AG10803 (cell line): ENCODE measurements at places on chromosomes 6 and 20.

DNA sequence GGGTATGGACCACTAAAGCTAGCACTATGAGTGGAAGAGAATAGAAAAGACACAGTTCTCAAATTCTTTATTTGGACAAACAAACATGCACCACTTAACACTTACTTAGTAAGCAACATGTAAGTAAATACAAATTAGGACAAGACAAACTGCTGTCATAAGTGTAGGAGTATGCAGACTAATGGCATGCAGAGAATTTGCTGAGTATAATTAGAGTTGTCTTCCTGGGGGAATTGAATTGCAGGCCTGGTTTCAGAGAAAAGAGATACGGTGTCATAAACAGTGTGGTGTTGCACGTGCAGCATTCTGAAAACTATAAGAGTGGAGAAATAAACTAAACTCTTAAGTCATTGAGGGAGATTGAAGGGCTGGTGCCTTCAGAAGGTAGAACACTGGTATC, 125.2 kb upstream of the EYA4 start:
- DNase-seq = no peak

DNA sequence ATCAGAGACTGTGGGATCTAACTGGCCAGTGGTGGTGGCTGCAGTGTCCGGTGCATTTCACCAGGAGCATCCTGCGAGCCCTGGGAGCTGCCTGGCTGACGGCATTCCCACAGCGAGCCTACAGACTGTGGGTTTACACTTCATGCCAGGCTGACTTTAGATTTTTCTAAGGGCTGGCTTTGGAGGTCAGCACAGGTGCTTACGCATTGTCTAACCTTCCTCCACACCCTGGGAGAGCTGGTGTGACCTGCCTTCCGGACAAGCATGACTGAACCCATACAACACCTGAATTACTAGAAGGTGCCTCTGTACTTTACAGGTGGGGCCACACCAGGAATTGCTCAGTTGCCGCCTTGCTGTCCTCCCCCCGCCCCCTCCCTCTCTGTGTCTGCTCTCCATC, 96.2 kb downstream of the RREB1 start:
- DNase-seq = no peak

GRCh38 chr6:66126358-66126757, 419.3 kb upstream of the EYS start:
- DNase-seq = no peak

DNA sequence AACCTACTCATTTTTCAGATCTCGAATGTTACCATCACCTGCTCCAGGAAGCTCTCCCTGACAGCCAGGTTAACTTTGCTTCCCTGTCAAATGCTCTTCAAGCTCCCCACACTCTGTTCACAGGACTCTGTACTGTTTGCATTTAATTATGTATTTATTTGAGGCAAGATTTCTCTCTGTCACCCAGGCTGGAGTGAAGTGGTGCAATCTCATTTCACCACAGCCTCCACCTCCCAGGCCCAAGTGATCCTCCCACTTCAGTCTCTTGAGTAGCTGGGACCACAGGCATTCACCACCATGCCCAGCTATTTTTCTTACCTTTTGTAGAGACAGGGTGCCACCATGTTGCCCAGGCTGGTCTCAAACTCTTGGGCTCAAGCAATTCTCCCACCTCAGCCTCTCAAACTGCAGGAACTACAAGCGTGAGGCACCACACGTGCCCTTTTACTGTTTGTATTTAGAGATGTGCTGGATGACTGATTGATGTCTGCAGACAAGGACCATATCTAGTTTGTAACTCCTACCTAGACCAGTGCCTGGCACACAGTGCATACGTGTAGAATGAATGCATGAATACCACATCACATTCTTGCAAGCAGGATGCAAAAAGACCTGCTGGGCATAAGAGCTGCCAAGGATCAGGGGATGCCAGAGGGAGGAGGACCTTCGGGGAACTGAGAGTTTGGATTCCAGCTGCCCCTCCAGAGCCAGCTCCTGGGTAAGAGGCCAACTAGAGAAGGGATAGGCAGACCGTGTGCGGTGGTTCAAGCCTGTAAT, 15.6 kb upstream of the CBFA2T2 start:
- DNase-seq = no peak

GRCh38 chr20:44544263-44544662, 22.4 kb upstream of the SERINC3 start:
- no peak for DNase-seq

DNA sequence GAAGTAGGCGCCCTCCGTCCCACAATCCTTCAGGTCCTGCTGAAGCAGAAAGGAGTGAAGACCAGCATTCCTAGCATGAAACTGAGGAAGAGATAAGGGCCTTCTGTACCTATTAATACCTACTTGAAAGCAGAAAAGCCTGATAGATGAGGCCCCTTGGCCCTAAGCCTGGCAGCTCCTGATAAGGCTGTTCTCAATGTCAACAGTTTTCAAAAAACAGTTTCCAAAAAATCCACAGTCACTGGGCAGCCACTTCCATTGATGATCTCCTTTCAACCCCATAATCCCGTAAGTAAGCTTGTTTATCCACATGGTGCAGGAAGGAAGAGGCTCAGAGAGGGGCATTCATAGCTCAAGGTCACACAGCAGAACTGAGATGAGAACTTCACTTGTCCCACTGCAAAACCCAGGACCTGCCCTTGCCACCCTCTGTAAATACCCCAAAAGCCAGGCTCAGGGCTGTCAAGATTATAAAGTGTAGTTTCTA, 2.8 kb upstream of the E2F1 start:
- no peak for DNase-seq

- DNase-seq = peak; percentile 21
Measured at GRCh38 chr6:30885481-30885998, 1.2 kb downstream of the DDR1 start.

DNA sequence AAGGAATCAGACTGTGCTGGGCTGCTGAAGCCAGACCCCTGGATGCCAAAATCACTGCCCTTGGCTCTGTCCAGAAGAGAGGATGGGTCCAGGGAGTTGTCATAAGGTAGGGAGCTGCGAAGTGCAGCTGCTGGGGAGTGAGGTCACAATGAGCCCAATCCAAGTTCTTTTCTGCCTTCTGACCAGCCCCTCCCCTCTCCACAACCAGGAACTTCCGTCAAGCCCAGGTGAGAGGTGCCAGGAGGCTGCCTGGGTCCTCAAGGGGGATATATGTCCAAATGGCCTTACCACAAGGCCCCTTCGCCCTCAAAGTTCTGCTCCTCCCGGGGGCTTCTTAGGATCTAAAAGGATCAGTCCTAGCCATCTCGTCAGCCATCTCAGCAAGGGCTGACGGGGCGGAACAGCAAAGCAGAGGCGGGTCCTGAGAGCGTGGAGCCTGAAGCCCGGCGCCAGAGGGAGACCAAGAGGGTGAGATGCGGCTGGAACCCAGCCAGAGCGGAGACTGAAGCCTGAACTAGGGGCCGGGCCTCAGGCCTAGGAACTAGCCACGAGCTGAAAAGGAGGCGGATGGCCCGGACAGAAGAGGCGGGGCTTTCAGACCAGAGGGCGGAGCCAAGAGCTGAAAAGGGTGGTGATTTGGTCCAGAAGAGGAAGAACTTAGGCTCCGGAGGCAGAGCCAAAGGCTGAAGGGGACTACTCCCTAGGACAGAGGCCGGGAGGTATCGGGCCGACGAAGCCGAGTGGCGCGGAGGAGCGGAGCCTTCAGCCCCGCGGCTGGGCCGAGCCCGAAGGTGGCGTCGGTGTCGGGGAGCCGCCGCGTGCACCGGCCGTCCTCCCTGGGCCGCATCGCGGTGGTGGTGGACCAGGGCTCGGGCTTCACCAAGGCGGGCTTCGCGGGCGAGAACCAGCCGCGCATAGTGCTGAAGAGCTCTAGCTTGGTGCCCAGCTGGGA, at the start of gene ACTL10:
Gene ACTL10 (plus strand): TSS at position 651 of the 952 bp plus-strand sequence. CDS start 555 bp downstream, outside the sequence.
- peak; percentile 95 for DNase-seq

- no peak for DNase-seq
Measured at GRCh38 chr20:56430957-56431356, 18.9 kb downstream of the CASS4 start.

DNA sequence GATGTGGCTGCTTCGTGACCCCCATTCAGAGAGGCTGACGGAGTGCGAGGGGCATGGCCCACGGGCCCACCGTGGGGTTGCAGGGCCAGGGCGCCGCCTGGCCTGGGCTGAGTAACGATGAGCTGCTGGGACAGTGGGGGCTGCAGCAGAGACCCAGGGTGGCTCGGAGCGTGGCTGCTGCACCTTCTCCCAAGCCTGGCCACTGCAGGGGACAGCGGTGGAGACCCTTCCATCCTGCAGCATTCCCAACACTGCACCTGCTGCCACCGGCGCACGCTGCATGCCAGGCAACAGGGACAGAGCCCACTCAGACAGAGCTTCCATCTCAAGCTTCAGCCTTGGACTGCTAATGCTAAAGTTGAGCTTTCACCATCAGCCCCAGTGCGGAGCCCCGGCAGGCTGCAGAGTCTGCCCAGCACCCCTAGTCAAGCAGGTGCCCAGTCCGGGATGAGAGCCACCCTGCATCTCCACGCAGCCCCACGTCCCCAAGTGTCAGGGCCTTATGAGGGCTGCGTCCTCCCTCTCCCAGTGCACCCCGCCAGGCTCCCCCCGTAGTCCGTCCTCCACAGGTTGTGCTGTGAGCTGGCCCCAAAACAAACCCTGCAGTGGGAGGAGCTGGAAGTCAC, 89.4 kb upstream of the AFDN start:
- DNase-seq = no peak

DNA sequence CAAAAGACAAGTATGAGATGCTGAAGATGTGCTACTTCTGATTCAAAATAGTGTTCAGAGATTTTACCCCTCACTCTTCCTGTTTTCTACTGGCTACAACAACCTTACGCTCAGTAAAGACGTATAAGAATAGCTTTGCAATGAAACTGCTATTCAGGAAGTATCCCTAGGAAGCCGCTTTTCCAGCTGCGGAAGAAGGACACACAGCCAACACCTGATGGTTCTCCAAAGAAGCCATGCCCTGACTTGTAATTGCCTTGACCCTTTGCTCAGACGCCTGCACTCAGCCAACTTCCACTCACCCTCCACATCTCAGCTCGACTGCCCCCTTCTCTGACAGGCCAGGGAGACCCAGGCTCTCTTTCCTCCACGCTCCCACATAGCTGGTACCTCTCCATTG, 111.6 kb downstream of the DTNBP1 start:
- no peak for DNase-seq

DNA sequence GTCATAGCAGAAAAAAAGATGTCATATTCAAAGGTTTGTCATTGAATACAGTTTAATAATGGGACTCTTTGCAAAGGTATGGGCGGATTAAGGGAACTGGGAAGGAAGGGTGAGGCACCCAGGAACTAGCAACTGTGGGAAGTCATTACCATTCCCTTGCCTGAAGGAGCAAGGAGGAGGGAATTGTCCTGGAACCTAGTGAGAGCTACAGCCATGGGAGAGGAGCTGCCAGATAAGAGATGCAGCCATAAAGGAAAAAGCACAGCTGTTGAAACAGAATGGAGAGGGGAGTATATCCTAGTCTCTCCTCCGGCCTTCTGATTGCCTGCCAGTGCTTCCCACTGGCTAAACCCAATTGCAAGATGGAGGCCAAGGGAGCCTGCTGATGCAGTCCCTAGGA, 250.6 kb downstream of the BCKDHB start:
- DNase-seq = no peak

DNA sequence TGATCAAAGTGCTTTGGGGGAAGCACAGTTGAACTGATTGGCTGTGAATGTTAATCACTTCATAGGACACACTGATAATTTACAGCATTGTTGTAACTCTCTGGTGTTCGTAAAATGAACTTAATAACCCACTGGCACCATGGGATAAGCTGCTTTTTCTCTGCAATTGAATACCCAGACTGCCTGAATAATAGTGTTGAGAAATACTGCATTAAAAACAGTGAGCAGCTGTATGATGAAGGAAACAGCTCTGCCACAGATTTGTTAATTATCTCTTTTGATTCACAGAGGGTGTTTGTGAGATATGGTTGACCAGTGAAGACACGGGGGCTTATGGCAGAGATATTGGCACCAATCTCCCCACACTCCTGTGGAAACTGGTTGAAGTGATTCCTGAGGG, 420.9 kb downstream of the CDKAL1 start:
- no peak for DNase-seq

- DNase-seq = peak; percentile 50
Measured at GRCh38 chr6:105135056-105135455, 44.8 kb downstream of the POPDC3 start.

DNA sequence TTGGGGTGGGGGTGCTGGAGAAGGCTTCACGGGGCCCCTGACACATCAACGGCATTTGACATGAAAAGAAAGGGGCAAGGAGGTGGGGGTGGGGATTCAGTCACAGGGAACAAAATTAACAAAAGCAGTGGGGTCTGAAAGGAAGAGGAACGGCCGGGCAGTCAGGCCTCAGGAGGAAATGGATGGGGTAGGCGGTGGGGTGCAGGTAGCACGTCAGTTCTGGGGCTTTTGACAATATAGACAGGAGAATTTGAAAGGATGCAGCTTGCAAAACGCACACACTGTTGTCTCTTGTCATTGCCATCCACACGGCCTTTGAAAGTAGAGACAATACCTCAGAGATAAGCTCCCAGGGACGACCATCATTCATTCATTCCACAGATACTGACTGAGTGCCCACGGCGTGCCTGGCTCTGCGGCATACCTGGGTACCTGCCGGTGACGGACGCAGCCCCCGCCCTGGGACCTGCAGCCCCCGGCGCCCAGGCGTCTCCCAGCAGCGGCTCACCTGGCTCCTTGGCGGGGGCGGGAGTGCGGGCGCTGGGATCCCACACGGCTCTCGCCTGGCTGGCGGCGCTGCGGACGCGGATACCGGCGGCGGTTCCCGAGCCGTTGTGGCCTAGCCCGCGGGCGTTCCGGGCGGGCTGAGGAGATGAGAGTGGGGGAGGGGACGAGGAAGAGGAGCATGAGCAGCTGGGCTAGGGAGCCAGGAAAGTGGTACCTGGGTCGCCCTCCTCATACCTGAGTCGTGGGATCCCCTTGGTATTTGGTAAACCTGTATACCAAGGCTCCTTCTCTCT, at the start of gene SLC26A8:
Gene SLC26A8 (minus strand): TSS at position 646 of the 800 bp plus-strand sequence. CDS start 4,934 bp downstream, outside the sequence.
- no peak for DNase-seq

DNA sequence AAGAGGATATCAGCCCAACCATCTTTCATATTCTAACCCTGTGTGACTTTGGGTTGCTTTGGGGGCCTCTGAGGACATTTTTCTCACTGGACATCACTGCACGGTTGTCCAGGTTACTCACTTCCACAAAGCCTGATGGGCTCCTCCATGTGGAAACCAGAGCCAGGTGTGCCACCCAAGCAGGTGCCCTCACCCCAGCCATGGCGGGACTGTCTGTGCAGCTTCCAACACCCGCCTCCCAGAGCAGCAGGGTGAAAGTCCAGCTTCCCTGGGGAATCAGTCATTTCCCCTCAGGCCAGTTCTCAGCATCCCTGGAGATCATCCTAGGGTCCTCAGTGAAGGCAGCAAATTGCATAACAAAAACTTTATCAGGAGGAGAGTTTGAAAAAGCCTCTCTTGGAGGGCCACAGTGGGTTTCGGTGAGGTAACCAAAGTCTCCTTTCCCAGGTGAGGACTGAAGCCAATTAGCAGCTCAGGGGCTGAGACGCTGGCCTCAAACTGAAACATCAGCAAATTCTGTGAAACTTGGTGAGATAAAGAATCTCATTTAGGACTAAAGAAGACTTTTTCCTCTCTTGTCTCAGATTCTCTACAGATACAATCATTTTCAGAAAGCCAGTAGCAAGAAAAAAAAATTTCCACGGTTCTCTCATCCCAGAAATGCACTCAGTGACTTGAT, 289.6 kb upstream of the CDH4 start:
- no peak for DNase-seq

- DNase-seq = no peak
Measured at GRCh38 chr6:83199173-83199862, 6.2 kb downstream of the RWDD2A start.

GRCh38 chr6:109793021-109793420, 101.9 kb downstream of the FIG4 start:
- no peak for DNase-seq
